ENCODE measurements at places on chromosomes 5 and 9.

- DNase-seq: no peak
These were observed 37.5 kb upstream of the SUSD3 start for GRCh38 chr9:93020771-93021670.

DNA sequence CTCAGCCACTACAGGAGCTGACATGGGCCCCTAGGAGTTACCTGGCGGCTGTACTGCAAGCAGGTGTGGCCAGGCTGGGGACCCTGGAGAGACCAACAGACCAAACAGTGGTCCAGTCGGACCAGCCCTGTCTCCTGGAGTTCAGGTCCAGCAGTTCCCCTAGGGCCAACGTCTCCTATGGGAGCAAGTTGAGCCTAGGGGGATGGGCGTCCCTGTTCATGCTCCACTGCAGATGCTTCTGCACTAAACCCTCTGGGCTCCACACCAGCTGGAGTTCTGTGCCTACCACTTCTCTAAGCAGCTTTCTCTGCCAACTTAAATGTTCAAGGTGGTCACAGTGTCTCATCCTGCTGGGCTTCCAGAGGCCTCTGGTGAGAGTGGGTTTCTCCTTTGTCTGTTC is 20.6 kb upstream of the OMD start:
- no peak for DNase-seq

DNA sequence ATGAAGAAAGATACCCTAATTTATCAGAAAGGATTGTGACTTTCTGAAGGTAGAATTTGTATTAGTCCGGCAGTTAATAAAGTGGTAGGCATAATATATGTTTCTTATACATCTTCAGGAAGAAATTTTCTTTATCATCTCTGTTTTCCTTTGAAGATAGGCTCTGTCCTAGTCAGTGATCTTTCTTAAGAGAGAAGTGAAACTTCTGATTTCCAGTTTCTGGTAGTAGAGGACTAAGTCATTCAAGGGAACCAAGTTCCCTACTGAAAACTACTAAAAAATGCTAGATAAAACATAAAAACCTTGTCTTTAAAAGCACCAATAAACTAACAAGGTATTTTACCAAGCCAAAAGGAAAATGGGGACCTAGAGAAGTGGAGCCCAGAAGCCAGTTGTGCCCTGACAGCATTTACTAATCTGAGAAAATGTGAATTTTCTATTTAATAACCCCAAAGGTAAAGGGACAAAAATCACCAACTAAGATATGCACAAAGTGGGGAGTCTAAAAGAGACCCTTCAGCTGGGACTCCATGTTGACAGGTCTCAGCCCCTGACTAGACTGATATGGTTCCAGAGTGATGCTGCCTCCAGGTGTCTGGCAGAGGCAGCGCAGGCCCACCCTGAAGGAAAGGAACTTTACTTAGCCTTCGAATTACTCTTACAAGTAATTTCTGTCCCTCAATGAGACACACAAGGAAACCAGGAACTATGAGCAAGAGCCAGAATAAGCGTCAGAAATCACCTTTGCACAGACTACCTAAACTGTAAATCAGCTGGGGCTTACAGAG is 72.7 kb downstream of the FAM78A start:
- DNase-seq: no peak

- no peak for DNase-seq
These were observed 52.1 kb upstream of the EXOC3 start for GRCh38 chr5:390623-391491.

GRCh38 chr5:76696251-76696650 is 19.7 kb upstream of the F2R start:
- DNase-seq: no peak

Data from stimulated activated CD8-positive, alpha-beta memory T cell treated with anti-CD3 and anti-CD28 coated beads, Interleukin-15, amount 100 ng/mL, for 4 hours (primary cell).